ENCODE measurements at places on chromosomes 2 and 18.

DNA sequence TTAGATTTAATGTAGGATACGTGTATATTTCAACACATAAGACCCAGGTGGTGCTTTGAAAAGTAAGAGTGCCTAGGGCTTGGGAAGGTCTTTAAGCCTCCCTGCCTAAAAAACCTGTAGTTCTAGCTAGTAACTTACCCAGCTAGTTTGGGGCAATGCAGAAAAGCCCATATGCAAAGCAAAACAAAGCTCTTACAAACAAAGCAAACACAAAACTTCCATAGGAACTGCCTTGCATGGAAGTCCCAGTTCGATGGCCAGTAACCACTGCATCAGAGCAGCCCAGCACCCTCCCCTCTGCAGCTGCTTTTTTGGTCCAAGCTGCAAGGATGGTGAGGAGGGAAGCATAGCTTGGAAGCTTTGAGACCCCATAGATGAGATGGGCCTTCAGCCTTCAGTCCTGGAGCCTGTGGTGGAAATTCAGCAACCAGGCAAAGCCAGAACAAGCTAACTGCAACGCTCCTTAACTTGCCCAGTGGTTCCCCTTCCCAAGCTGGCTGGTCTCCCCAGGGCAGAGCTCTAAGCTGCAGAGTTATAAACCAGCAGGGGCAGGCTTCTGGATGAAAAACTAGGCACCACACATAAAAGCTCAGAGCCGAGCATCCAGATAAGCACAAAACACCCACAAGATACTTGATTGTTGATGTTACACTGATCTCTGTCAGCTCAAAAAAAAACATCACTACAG, 16.2 kb downstream of the C2orf76 start:
- DNase-seq: no peak

DNA sequence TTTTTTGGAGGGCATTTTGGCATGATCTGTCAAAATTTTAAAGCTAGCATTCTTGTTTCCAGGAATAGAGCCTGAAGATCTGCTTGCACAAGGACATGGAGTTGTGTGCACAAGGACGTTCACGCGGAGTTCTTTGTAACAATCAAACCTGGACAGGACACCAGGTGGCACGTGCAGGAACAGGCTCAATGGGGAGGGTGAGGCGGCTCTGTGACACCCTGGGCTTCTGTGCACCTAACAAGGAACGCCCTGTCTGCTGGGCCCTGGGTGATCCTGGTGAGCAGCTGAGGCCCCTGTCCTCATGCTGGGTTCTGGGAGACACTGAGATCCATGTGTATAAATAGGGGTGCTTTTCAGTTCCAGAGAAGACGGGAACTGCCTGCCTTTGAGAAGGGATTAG, 93.1 kb upstream of the PXDN start:
- DNase-seq: no peak

GRCh38 chr18:67428158-67428557, 88.4 kb downstream of the DSEL start:
- DNase-seq: no peak

DNA sequence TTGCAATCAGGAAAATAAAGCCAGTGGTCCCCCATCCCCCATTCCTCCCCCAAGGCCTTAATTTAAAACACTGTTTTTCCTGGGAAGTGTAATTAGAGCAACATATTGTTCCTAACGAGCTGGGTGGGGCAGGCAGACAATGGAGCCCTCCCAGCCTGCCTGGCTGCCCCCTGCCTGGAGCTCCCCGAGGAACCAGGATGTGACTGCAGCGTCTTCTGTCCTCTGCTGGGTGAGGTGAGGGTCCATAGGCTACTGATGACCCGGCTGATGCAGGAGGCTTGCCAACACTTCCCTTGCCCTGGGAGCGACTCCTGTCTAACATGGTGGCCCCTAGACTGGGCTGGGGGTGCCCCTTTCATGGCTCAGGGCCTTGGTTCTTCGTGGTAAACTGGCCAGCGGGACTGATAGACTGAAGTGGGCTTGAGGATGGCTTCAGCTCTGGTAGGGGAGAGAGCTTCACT, 152.4 kb downstream of the DYSF start:
- no peak for DNase-seq

DNA sequence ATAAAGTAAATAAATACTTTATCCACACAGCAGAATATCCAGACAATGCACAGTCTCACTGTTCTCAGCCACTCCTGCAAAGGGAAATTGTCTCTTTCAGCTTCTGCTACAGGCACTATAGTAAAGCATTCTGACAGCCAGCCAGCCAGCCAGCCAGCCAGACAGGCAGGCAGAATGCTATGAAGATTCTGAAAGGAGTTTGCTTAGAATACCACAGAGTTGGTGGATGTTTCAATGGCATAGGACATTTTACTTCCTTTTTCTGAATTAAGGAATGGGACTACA, 116.1 kb upstream of the CYP26B1 start:
- no peak for DNase-seq

DNA sequence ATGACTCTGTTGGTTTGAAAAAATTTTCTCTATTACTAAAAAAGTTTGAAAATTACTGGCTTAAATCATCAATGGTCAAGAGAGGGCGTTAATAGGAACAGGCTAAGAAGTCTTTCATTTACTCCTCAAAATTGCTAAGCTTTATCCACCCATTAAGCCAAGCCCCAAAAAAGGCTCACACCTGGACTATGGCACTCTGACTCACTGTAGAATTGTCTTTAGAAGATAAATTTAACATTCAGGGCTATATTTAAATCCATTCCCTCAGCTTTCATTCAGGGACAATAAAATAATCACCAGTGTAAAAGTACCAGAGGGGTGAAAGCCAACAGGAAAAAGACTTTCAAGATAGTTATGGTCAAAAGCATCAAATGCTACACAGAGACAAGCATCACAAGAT, 80.0 kb downstream of the SESTD1 start:
- no peak for DNase-seq

DNA sequence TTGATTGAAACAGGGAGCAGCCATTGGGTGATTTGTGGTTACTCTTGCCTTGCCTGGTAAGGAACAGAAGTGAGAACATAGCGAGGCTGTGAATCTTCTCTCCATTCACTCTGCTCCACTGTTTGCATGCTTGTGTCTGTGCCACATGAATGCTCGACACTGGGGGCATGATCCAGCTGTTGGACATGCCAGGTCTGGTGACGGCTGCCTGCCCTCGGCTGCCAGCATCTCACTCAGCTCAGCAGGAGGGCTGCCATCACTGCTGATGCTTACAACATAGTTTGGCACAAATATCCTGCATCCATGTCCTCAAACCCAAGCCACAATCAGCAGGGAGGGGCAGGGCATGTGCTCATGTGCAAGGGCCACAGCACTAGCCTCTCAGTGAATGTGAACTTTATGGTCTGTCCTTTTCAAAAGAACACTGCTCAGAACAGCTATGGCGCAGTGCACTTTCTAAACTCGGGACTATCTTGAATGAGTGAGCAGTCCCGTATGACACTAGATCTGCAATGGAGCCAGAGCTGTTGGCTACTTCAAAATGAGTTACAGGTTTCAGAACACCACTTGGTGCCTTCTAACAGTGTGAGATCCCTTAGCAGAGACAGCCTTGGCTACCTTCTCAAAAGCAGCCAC, 126.3 kb downstream of the NRP2 start:
- DNase-seq: no peak

DNA sequence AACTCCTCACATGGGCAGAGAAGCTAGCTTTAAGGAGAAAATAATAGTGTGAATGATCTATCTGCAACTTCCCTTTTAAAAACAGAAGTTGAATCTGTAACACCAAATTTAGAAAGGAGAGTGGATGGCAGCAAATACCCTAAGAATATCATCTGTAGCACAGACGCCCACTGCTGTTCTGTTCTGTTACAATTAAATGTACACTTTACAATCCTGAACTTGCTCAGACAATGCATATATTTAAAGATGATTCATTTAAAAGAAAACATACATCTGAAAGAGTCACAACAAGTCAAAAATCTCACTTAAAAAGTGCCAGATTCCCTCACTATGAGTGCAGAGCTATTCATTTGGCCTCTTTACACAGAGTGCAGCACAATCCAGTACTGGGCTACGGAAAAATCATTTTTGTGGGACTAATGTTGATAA, 8.0 kb upstream of the SERTAD2 start:
- DNase-seq: no peak
